HS-5 (cell line): ENCODE measurements at places on chromosomes 2 and 18.
A peak's percentile ranks its signal among the peaks of the same experiment; 100 is the strongest.

GRCh38 chr2:222332116-222332515 is 33.3 kb upstream of the PAX3 start:
- DNase-seq, result no peak

GRCh38 chr2:222058819-222059445 is 239.9 kb downstream of the PAX3 start:
- DNase-seq, result no peak

- no peak for DNase-seq
Measured at GRCh38 chr2:18861951-18862350, 272.6 kb upstream of the NT5C1B start.

DNA sequence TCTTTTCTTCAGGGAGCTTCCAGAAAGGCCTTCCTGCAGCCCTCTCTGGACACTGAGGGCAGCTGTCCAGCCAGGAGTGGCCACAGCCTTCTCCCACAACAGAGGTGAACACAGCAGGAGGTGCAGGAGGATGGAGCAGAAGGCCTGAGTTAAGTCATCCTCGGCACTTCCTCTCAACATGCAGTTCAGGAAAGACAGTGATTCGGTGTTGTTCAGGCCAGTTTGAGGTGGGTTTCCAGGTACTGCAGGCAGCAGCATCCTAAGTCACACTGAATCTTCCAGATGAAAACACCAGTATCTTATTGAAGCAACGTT is 225.3 kb upstream of the PXDN start:
- no peak for DNase-seq

GRCh38 chr2:39266139-39266805 is 22.5 kb upstream of the CDKL4 start:
- DNase-seq, result no peak

DNA sequence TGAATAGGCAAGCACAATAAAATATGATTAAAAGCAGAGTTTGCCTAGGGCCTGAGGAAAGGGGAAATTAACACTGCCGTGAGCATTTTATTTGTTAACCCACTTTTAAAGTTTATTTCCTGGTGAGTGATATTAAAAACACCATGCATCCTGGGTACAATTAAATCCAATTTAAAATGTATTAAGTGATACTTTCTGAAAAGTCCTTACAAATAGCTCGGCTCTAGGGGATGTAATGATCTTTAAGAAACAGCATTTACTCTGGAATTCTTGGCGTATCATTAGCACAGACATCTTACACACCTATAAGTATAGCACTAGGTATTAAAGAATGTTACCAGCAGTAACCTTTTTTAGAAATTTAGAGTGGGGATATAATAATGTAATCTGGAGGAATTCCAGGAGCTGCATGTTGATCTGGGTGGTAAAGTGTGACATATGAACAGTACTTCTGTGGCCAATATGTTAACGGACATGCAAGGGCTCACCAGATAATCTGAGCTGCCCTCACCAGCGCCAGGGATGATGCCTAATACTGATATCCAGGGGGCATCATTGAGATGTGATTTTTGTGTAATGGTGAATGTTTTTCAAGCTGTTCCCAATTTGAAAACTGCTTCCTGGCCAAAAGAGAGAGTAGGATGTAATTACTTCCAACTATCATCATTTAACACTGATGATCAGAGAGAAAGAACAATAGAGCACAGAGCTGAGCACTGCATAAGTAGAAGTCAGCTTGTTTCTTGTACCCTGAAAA is 235.9 kb downstream of the DSEL start:
- DNase-seq, result no peak

GRCh38 chr2:186891185-186891621 is 42.2 kb upstream of the ZSWIM2 start:
- peak; percentile 58 for DNase-seq

DNA sequence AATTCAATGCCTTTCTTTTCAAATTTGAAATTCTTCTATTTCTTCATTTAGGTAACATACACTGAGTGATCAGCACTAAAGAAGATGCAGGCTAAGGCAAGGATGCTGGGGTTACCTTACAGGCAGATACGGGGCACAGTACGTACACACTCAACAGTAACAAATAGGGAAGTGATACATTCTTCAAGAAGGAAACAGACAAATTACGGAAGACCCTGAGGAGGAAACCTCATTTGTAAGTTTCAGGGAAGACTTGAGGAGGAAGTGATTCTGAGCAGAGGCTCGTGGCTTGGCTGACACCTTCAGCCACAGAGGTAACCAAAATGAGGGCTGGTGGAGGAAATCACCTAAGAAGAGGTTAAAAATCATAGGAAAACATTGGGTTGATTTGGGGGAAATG is 1108.3 kb upstream of the KLHL29 start:
- DNase-seq, result no peak

DNA sequence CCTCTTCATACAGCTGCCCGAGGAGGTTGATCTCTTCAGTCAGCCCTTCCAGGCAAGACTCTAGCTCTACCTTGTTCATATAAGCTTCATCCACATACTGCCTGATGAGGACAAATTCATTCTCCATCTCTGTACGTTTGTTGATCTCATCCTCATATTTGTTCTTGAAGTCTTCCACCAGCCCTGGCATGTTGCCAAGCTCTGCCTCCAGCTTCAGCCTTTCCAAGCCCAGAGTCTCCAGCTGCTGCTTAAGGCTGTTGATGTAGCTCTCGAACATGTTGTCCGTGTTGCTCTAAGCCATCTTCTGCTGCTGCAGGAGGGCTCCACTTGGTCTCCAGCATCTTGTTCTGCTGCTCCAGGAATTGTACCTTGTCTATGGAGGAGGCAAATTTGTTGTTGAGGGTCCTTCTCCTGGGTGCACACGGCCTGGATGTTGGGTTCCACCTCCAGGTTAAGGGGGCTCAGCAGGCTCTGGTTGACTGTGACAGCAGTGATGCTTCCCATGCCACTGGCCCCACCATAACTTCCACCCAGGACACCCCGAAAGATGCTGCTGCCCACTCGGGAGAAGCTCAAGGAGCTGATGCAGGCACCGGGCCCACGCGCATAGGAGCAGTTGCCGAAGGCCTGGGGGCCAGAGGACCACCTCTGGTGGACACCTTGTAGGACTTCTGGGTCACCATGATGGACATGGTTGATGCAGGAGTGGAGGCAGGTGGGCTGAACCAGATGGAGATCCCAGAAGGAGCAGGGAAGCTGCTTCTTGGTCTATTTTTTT is 30.3 kb downstream of the ICA1L start:
- no peak for DNase-seq

- DNase-seq, result no peak
Measured at GRCh38 chr2:237062585-237062984, 23.1 kb upstream of the COPS8 start.

- DNase-seq, result no peak
Measured at GRCh38 chr2:168889635-168890005, 610 bp downstream of the SPC25 start.

DNA sequence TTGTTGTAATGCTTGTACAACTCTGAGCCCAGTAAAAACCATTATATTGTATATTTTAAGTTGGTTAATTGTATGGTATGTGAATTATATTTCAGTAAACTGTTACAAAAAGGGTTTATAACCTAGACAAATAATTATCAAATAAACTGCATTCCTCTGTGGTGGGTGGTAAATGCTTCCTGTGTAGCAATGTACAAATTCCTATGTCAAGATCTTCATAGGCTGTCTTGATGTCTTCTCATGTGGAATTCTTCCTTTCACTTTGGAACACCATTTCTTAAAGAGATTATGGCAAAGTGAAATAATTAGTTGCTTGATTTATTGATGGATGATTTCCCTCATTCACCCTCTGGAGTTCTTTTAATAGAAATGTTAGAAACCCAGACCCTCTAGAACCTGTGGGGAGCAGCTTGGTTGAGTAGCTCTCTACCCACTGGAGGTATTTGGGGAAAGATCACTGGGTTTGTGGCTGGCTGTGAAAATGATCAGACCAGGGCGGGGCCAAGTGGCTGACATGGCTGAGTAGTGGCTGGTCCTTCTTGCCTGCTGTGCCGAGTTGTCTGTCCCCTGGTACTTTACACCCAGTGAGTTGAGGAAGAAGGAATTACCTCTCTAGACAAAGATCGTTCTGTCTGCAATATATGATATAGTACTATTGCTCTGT is 22.4 kb upstream of the MGAT5 start:
- DNase-seq, result no peak

DNA sequence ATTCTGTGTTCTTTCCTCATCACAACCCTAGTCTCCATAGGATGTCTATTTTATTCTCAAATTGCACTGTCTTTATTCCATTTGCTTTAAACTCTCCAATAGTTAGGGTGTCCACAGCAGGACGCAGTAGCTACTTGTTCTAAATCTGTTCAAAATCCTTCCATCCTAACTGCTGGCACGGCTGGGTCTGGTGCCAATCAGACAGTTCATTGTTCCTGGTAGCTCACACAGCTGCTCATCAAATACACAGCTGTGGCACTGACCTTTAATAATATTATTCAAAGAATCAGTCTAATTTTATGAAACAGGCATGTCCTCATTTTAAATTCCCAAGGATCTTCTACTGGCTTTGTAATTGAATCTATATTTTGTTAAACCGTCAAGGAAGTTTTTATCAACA is 59.7 kb upstream of the TMEFF2 start:
- no peak for DNase-seq

DNA sequence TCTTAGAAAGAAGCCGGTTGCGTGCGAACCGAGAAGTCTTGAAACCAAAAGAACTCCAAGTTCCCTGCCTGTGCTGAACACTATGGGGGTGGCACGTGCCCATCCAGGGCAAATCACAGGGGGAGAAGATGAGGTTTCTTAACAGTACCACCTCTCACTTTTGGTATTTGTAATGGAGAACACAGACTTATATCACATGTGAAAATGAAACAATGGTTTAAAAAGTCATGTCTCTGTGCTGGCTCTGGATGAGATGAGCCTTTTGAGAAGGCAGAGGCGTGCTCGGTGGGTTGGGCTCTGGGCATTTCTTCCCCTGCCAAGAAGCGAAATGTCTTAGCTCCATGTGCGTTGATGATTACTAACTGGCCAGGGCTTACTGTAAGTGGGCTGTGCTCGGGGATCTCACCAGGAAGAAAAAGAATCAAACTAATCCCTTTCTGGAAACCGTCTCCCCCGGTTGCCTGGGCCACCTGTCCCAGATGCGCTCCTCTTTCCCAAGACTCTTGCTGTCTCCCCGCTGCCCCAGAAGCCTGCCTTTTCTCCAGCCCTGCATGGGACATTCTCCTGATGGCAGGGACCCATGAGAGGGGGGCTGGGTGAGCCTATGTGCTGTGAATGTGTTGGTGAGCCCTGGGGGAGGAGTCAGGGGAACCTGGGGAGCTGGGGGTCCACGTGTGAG is 252.9 kb downstream of the PRKCE start:
- DNase-seq, result no peak

- DNase-seq, result no peak
Measured at GRCh38 chr2:30663806-30664205, 143.4 kb downstream of the CAPN13 start.

DNA sequence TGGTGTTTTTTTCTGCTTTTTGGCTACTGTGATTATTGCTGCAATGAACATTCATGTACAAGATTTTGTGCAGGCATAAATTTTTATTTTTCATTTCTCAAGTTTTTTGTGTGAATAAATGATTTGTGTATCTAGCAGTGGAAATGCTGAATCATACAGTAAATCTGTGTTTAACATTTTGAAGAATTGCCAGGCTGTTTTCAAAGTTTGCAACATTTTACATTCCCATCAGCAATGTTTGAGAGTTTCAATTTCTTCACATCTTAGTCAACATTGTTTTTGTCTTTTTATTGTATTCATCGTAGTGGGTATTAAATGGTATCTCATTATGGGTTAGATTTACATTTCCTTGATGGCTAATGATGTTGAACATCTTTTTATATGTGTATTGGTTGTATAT is 98.8 kb upstream of the RBMS1 start:
- no peak for DNase-seq

- DNase-seq, result no peak
Measured at GRCh38 chr18:63828656-63829055, 53.4 kb downstream of the SERPINB7 start.

GRCh38 chr2:24272161-24272802 is 88.1 kb downstream of the ITSN2 start:
- no peak for DNase-seq

DNA sequence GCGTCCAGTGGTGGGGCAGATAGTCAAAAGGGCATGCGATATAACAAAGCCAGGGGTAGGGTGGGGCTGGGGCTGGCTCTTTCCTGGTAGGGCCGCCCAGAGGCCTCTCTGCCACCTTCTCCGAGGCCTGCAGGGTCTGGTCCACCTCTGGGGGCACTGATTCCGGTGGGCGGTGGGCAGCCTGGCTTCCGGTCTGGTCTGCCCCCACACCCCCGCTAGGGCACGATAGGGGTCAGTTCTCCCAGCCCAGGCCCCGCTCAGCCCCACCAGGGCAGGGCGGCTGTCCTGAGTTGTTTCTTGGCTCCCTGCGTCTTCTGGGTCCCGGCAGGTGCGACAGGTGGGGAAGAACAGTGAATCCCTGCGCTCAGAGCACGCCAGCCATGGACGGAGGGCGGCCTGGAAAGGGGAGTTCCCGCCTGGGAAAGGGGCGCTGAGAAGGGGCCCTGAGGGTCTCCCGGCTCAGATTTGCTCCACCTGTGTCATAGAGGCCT is 707 bp upstream of the ERFE start:
- no peak for DNase-seq

DNA sequence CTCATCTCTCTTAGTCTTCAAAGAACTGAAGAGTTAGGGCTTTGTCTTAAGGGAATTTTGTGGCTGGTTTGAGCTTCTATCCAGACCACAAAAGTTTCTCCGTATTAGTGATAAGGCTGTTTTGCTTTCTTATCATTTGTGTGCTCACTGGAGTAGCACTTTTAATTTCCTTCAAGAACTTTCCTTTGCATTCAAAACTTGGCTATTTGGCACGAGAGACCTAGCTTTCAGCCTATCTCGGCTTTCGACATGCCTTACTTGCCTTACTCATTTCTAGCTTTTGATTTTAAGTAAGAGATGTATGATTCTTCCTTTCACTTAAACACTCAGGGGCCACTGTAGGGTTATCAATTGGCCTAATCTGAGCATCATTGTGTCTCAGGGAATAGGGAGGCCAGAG is 29.9 kb downstream of the HDHD2 start:
- DNase-seq, result no peak

DNA sequence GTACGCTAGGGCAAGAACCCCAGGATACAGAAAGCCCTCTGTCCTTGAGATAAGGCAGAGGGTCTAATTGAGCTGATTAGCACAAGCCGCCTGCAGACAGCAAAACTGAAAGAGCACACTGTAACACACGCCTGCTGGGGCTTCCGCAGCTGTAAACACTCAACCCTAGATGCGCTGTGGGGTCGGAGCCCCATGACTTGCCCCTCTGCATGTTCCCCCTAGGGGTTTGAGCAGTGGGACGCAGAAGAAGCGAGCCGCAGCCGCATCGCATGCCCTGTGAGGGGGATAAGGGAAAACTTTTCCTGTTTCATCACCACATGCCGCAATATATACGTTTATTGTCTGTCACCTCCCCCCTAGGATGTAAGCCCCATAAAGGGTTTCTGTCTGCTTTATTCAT is 384.6 kb downstream of the PLCL1 start:
- no peak for DNase-seq

GRCh38 chr18:5150894-5151293 is 46.2 kb downstream of the AKAIN1 start:
- no peak for DNase-seq

- peak; percentile 33 for DNase-seq
Measured at GRCh38 chr2:14635391-14635871, 2.9 kb downstream of the LRATD1 start.

GRCh38 chr2:188551671-188552070 is 260.0 kb downstream of the GULP1 start:
- DNase-seq, result no peak
